ENCODE measurements at places on chromosomes 3 and 15.

DNA sequence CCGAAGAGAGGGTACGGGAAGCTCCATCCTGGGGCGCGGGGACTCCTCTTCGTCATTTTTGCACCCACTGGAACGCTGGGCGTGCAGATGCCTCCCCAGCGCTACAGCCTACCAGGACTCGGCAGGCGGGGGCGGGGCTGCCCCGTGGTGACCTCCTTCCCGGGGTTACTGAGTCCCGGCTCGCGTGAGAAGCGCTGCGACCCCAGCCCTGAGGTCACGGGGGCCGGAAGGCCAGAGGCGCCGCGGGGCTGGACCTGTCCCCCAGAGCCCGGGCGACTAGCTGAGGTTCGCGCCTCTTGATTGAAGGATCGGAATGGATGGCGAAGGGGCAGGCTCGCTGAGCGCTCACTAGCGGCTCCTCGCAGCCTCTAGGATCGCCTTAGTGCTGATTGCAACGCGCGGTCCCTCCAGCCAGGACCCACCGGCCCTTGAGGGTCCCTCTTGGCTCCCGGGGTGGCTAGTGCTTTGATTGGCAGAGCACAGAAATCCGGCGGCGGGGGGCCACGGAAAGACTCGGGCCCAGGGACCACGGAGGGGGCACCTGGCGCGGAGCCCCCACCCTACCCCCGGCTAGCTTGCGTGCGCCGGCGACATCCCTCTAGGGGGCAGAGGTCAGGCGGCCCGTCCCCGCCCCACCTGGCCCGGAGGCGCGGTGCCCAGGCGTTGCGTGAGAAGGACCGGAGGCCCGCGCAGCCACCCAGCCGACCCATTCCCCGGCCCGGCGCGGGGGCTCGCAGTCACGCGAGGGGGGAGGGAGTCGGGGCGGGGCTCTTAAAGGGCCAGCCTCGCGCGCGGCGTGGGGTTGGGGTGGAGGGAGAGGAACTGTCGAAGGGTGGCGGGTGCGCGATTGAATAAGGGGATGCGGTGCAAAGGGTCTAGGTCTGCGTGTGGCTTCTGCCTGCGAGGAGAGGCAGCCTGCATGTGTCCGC is 781 bp upstream of the CYP1A1 start:
- DNase-seq: no peak

GRCh38 chr15:68227643-68228142 is 1.8 kb downstream of the CLN6 start:
- DNase-seq: no peak

DNA sequence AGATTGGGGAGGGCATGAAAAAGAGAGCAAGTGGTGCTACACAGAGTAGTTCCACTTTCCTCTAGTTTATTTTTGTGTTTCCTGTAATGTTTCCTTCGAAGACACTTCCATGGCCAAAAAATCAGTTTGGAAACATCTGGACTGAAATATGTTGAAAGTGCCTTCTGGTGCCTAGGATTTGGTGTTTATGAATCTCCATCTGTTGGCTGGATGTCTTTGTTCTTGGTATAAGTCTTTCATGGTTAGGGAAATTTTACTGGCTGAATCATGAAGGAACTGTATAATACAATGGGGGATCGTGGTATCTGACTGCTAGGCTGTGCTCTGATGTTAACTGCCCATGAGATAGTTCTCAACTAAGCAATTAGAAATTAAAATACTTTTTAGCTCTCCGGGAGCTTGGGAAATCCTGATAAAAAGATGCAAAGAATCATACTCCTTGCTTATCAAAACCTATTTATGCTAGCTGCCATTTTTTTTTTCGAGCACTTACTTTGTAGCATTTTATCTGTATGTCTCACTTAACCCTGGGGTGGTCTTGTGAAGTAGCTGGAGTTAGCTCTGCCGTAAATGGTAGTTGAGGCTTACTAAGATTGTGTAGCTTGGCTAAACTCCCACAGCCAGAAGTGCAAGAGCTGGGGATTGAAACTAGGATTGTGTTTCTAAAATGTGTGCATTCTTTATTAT is 21.9 kb downstream of the AKAP13 start:
- DNase-seq: peak; percentile 19

DNA sequence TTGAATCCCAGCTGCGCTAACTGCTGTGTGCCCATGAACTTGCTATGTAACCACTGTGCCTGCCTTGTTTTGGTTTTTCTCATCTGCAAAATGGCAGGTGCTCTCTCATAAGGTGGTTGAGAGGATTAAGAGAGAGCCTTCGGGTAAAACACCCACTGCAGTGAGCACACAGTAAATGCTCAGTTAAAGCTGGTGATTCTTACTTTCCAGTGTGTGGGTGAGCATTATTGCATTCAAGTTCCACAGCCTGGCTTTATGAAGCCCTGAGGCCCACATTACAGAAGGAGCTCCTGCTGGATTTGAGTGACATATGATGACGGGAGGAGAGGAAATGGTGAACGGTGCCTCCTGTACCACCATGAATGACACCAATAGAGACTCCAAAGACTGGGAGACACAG is 83.5 kb upstream of the SEC13 start:
- no peak for DNase-seq

- DNase-seq: no peak
Measured at GRCh38 chr3:72269475-72269874, 484.5 kb upstream of the PROK2 start.

DNA sequence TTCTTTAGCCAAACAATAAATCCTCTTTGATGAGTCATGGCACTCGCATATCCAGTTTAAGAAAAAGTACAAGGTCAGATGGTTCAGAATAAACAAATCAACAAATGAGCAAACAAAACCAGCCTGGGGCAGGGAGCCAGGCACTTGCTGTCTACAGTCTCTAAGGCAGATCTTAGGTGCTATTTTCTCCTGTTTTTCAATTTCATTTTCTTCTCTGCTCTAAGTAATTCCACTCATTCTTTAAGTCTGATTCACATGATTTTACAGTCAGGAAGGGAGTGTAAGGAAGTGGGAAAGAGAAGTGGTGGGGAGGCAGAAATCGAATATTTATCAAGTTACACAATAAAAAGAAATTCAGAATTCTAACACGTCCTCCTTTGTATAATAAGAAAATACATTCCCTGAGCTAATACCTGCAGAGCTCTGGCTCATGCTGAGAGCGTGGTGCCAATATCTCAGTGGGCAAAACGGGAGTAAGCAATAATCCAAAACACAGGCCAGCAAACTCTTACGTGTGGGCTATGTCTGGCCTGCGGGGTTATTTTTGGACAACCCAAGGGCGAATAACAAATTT is 298.6 kb downstream of the ADAMTS17 start:
- peak; percentile 26 for DNase-seq

DNA sequence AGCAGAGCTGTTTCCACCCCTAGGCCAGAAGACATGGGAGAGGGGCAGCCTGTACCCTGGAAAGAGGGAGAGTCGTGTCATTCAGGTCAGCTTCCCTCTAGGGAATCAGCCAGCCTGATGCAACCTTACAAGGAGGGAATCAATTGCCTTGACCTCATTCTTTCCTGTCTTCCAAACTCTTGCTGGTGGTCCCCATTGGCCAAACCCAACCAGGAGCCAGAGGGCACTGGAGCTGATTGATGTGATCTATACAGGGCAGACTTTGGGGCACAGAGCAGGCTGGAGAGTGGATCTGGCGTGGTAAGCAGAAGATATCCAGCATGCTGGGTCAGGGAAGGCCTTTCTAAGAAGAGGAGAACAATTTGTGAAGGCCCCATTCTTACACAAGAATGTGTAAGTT is 19.1 kb upstream of the MAGEF1 start:
- no peak for DNase-seq

DNA sequence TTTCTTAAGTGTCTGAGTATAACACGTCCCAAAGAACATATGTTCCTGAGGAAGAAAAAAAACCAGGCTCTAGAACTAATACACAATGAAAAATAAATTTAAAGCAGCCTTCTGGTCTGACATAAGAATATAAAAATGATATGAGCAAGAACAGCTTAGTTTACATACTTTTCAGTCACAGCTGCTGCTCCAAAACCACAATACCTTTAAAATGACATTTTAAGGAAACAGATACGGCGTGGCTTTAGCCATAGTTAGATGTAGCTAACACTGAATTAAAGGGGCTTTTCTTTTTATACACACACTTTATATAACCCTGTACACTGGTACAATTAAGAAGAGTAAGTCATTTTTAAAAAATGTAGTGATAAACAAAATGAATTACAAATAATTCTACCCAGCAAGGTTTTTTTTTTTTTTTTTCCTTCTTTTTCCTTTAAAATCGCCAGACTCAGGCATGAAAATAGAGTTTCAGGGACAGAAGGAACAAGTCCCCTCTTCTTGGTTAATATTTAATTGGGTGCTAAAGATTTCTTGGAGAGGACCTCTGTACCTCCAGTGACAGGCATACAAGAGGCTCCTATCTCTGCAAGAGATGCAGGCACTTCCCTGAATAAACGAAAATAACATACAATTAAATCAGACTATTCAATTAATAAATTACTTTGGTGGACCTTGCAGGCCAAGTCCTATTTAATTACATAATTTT is 265.6 kb downstream of the FOXP1 start:
- DNase-seq: peak; percentile 8

DNA sequence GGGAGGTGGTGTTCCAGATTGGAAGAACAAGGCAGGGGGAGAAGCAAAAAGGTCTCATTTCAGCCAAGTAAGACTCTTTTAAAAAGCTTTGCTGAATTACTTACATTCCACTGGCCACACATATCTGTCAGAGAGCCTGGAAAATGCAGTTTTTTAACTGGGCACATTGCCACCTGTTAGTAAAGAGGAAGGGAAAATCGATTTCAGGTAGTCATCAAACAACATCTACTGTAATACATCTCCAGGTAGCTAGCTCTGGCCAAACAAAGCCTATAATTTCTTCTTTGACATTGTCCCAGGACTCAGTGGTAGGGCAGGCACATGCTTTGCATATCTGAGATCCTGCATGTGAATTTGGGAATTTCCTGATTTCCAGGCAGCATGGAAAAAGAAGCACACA is 480.7 kb upstream of the SUCLG2 start:
- no peak for DNase-seq

GRCh38 chr15:39099524-39099923 is 481.4 kb upstream of the THBS1 start:
- no peak for DNase-seq

DNA sequence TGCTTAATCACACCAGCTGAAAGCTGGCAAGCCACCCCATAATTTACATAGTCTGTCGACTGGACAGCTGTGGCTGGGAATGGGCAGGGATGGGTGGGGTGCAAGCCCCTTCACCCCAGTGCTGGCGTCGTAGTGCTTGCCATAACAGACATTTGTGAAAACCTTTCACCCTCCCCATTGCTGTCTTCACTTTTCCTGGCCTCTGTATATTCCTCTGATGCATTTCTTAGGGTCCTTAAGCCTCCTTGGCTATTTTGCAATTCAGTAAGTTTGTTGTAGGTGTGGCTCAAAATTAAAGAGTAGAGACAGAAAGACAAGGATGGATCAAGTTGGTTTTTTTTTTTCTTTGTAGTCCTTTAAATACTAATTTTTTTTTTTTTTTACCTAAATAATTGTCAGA is 383.3 kb upstream of the MCTP2 start:
- no peak for DNase-seq

GRCh38 chr15:61731099-61731498 is 329.1 kb downstream of the VPS13C start:
- peak; percentile 47 for DNase-seq
